ENCODE measurements at places on chromosomes 1 and 21.

DNA sequence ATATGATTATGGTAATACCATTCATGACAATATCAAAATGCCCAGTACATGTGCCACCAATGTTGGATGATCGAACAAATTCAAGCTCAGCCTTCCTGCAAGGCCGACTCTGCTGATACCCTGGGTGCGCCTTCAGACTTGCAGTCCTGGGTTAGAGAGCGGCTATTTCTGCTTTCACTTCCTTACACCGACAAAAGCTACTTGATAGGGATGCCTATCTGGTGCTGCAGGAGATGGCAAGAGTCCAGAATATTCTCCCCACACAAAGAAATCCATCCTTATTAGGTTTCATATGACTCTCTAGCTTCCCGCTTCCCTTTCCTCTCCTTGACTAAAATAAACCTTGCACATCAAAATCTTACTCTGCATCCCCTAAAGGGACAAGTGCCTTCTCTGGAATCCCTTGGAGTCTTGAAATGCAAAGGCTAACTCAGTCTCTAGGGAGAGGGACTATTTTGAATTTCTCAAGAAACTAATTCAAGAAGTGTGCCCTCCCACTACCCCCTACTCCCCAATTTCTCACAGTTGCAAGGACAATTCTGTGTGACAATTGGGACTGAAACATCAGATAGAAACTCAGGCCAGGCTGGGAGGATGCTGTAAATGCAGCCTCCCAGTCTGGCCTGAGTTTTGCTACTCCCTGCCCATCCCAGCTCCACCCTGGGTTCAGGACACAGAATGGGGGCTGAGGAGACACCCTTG lies 103.1 kb upstream of the USP24 start:
- no peak for DNase-seq

DNA sequence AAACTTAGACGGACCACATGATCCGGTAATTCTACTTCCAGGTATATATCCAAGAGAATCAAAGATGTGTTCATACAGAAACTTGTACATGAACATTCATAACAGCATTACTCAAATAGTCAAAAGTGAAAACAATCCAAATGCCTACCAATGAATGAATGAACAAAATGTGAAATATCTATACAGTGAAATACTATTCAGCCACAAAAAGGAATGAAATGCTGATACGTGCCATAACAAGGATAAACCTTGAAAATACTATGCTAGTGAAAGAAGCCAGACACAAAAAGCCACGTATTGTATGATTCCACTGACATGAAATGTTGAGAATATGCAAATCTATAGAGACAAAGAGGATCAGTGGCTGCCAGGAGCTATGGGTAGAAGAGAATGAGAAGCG lies 18.3 kb downstream of the TARBP1 start:
- no peak for DNase-seq

DNA sequence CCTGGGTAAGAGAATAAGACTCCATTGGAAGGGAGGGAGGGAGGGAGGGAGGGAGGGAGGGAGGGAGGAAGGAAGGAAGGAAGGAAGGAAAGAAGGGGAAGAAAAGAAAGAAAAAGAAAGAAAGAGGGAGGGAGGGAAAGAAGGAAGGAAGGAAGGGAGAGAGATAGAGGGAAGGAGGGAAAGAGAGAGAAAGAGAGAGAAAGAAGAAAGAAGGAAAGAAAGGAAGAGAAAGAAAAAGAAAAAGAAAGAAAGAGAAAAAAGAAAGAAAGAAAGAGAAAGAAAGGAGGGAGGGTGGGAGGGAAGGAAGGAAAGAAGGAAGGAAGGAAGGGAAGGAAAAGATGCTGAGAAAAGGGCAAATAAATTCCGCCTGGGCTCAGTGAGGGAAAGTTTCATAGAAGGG lies 74.7 kb upstream of the IFNAR2 start:
- DNase-seq, result no peak

- no peak for DNase-seq
These were observed 888.3 kb downstream of the LTN1 start for GRCh38 chr21:28104346-28104745.

- DNase-seq, result no peak
These were observed 29.2 kb upstream of the PDE9A start for GRCh38 chr21:42624095-42624790.

GRCh38 chr1:204478921-204479320 lies 15.7 kb downstream of the PIK3C2B start:
- DNase-seq, result no peak

GRCh38 chr1:95325349-95325748 lies 91.3 kb downstream of the RWDD3 start:
- DNase-seq, result no peak

- no peak for DNase-seq
These were observed 245.1 kb downstream of the RHOU start for GRCh38 chr1:228980232-228980937.

DNA sequence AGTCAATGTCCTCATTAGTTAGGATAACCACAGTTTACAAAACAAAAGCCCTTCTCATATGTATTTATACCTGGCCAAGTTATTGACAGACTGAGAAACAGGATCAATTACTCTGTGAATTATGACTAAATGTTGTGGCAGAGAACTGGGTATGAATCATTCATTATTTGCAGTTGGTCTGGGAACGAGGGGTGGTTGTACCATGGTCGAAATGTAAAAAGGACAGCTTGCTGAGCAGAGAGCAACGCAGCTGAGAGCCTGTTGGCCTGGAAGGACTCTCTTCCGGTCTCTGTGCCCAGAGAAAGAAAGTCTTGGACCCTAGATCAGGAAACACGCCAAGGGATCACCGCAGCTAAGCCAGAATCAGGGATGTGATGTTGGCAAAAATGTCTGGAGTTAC lies 169.6 kb downstream of the DISC1 start:
- no peak for DNase-seq

DNA sequence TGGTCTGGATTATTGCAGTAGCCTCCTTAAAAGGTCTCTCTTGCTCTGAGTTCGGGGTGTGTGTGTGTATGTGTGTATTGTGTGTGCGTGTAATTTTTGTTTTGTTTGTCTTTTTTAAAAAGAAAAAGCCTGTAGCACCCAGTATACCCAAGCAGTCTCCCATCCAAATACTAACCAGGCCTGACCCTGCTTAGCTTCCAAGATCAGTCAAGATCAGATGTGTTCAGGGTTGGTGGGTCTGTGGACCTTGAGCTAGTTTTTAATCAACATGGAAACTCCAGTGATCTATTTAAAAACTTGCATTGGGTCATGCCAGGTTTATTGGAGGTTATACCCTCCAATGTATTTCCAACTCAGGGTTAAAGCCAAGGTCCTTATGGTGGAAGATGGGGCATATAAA lies 40.3 kb downstream of the FNBP1L start:
- no peak for DNase-seq

GRCh38 chr1:228334226-228334935 lies 72.3 kb downstream of the TRIM11 start:
- no peak for DNase-seq

GRCh38 chr21:35995522-35996088 lies 64.7 kb downstream of the SETD4 start:
- DNase-seq, result peak; percentile 12

DNA sequence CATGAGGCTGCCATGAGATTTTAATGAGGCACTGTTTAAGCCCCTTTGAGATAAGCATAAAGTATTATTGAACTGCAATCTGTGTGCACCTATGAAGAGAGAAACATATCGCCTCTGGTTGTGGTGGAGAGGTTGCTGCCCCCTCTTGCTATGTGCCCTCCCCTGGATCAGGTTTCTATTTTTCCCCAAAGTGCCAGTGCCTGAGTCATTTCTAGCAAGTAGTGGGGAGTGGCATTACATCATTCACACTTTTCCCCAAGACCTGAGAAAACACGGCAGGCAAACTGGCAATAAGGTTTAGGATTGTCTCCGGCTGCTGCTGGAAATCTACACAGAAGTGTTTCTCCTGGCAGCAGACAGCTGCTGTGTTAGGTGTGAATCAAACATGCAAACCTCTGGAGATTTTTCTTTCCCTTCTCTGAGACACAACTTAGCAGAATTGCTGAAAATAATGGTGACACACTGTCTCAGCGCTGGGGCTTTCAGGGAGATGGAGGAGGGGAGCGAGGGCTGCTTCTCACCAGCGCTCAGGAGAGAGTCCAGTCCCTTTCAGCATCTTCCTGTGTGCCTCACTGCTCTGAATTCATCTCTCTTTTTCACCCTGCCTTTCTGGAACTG lies 13.7 kb upstream of the RGS16 start:
- no peak for DNase-seq

GRCh38 chr1:1040004-1040991 lies 20.4 kb downstream of the AGRN start:
- DNase-seq, result peak; percentile 81

DNA sequence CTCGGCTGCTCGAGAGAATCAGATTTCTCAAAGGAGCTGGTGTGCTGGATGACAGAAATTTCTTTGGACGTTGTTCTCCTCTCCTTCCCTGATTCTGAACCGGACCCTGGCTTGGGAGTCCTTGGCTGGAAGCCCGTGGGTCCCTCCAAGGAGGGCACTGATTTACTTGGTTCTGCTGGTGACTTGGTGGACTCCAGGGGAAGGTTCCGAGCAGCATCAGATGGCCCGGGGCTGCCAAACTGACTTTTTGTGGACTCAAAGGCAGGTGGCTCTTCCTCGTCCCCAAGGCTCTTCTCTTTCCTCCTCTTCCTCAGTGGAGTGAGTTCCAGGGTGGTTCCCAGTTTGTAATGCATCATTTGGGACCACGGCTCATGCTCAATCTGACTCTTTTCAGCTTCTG lies 97.9 kb upstream of the EDN2 start:
- no peak for DNase-seq

GRCh38 chr1:212981571-212982328 lies 31.4 kb downstream of the VASH2 start:
- DNase-seq, result no peak

GRCh38 chr1:113031171-113031933 lies 41.6 kb upstream of the LRIG2 start:
- no peak for DNase-seq

DNA sequence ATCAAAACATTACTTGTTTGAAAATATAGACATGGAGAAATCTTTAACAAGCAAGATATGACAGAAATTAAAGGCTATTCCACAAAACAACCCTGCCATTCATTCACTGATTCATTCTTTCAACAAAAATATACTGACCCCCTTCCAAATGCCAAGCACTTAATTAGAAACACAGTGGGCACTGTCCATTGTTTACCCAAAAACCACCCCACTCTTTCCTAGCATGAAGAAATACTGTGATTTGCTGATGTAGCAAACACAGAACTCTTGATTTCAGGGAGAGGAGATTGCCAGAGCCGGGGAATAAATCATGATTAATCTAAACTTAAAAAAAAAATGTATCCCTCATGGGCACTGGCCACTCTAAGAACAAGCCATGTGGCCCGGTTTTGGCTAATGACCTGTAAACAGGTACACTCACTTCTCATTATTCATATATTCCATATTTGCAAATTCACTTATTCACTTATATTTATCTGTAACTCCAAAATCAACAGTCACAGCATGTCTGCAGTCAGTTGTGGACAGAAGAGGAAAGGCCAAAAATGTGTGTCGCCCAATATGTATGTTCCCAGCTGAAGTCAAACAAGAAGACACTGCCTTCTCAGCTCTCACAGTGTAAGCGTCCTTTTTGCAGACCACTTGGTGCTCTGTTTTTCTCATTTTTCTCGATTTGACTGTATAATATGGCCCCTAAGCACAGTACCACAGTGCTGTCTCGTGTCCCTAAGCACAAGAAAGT lies 133.1 kb downstream of the SMYD3 start:
- no peak for DNase-seq

DNA sequence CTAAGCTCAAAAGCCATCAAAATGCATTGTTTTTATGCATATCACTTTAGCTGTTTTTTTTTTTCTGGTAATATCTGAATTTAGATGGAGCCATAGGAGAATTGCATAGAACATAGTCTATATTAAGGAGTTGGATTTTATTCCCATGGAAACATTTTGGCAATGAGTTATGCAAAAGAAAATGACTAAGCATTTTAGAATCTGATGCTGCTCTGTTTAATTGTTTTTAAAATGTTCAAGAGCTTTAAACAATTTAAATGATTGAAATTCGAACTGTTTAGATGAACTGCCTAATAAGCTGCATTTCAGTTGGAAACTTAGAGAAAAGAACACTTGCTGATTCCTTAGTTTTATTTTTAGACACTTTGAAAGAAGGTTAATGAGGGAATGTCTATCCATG lies 1531.5 kb upstream of the B3GALT2 start:
- DNase-seq, result no peak

- DNase-seq, result no peak
These were observed 42.6 kb upstream of the SRRM1 start for GRCh38 chr1:24600551-24600950.

DNA sequence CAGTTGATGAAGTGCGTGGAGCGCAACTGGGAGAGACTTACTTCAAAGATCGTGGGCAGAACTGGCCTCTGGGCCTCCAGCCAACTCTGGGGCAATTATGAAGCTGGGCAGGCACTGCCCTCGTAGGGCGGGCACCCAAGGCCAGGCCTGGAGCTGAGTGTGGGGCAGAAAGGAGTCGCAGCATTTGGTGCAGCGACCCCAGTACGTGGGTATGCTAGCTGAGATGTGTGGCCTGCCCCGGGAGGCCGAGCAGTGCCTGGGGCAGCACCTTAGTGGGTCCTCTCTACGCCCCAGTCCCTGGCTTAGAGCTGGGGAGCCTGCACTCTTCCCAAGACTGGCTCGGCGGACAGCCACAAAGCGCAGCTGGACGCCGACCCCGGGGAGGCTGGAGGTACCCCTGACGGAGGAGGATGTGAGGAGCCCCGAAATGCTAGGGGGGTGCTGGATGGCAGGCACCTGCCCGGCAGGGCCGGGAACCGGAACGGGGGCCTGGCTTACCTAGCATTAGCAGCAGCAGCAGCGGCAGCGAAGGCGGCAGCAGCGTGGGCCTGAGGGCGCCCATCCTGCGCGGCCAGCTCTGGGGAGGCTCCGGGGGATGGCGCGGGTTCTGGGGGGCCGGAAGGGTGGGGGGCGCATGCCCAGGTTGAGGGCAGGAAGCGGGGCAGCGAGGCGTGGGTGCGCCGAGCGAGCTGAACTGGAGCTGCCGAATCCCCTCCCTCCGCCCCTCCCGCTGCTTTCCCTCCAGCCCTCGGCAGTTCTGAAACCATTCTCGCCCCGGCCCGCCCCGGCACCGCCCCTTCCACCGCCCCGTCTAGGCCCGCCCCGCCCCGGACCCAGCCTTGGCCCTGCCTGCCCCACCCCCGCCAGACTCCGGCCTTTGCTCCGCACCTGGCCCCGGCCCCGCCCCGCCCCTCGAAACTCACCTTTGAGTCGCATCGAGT lies at the start of gene IGSF8:
IGSF8 (minus strand) TSS at position 709 of the 941 bp plus-strand sequence; CDS start at position 562, 147 bp downstream.
- DNase-seq, result peak; percentile 94

GRCh38 chr1:3469104-3469848 lies 14.8 kb downstream of the ARHGEF16 start:
- DNase-seq, result no peak
